ENCODE measurements at places on chromosomes 16 and 17.

DNA sequence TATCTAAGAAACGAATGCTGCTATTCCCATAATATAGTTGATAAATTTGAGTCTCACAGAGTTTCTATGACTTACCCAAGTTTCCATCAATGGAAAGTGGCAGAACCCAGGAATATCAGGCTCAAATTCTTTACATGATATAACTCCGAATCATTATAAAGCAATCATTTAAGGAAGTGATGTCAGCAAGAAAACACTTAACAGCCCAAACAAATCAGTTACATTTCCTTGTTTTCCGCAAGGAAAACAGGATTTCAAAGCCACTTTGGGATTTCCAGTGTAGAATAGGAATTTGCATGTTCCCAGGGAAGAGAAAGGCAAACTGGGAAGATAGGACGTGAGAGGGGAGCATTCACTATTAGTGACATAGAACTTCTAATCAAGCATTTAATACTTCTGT lies 311.4 kb upstream of the GOT2 start:
- no peak for DNase-seq

GRCh38 chr16:52925143-52925542 lies 127.6 kb downstream of the CHD9NB start:
- DNase-seq: peak; percentile 10

- no peak for DNase-seq
These were observed 4.4 kb downstream of the ATP2A1 start for GRCh38 chr16:28882551-28883160.

GRCh38 chr17:49723423-49723822 lies 15.7 kb upstream of the SLC35B1 start:
- no peak for DNase-seq

DNA sequence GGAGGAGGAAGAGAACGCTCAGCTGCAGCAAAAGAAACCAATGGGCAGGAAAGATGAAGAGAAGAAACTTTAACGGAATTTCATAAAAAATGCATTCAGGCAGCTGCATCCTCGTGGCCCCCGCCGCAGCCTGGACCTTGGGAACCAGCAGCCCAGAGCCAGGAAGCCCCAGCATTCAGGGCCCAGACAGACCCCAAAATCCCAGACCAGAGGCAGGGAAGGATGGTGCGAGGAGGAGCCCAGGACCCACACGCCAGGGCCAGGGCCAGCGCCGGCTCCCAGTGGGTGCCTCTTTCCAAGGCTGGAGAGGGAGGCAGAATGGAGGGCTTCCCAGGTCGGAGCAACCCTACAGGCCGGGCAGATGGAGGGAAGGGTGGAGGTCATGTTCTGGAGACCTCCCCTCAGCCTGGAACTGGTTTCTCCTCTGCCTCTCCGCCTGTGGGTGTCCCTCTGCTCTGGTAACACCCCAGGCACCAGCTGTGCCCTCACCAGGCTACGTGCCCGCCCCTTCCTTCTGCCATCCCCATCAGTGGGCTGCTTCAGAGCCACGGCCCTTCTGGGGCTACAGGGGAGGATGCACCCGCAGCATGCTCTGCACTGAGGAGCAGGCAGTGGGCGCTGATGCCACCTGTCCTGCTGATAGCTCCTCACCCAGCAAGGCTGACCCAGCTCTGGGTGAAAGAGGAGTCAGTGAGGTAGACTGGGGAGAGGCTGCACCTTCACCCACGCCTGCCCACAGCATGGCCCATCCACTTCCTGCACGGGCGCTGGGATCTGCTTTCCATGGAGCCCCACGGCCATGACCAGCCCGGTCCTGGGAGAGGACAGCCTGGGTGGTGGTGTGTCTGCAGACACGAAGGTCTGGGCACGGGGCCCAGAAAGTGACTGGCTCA lies 1.2 kb upstream of the MIF4GD start:
- no peak for DNase-seq

DNA sequence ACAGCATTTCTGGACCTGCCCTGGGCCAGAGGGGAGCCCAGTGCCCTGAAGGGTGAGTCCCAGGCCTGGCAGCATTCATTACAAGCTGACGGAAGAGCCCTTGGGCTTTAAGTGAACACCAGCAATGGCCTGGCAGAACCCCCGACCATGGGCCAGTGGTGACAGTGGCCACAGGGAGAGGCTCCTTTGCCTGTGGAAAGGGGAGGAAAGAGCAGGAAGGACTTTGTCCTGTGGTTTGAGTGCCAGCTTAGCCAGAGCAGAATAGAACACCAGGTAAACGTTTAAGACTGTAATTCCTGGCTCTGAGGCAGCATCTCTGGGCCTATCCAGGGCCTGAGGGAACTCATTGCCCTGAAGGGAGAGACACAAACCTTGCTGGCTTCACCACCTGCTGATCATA lies 34.3 kb upstream of the ATP2C2 start:
- no peak for DNase-seq

DNA sequence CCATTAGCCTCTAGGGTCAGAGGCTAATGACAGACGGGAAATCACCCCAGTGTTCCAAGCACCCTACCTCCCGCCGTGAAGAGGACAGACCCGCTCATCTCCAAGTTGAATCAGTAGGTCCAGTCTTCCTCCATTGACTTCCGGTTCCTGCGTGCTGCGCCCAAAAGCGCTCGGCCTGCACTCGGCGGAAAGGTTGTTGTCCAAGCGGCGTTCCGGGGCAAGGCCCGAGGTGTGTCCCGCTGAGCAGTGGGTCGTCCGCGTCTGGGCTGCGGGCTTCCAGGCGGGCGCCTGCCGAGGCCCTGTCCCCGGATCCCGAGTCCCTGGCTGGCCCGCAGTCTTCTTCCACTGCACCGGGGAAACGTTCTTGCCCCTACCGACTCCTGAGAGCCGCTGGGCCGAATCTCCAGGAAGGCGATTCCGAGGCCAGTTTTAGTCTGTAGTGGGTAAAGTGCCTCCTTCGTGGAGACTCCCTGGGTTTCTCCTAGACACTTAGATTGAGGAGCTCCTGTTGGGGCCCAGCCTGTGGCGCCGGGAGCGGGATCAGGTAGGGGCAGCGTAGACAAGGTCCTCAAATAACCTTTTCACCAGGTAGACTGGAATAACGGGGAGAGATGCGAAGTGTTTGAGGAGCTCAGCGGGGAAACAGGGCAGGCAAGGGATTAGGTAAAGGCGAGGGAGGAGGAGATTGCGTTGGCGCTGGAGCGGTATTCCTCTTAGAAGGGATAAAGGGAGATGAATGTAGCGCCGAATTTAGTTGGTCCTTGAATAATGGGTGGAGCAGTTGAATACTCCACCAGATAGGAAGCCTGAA lies at the start of gene TEFM:
Gene TEFM (minus strand): TSS at position 138 of the 811 bp plus-strand sequence. CDS start 40 bp downstream, at position 98.
- DNase-seq: peak; percentile 94

GRCh38 chr17:81246679-81247338 lies 7.7 kb downstream of the NDUFAF8 start:
- no peak for DNase-seq

GRCh38 chr17:74429604-74430384 lies 2.1 kb upstream of the GPRC5C start:
- no peak for DNase-seq
